ENCODE measurements at places on chromosomes 1 and 21.

- no peak for DNase-seq
These were observed 55.3 kb upstream of the HSPA13 start for GRCh38 chr21:14438211-14438610.

DNA sequence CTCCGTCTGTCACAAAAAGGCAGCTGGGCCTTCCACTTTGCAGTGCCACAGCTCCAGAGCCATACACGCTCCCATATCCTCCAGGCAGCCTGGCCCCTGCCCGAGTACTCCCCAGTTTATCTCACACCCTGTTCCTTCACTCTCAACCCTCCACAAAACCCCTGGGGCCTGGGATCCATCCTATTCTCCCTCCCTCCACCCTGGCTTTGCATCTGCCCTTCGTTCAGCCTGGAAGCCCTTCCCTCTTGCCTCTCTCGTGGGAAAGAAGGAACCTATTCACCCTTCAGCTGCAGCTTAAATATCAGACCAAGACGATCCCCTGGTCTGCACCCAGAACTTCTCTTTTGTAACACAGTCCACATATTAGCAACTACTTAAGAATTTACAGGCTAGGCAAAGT is 56.7 kb downstream of the CAMK2N1 start:
- DNase-seq, result no peak

GRCh38 chr1:6105218-6105679 is 59.6 kb downstream of the KCNAB2 start:
- no peak for DNase-seq

GRCh38 chr21:14284481-14284880 is 68.5 kb downstream of the RBM11 start:
- no peak for DNase-seq

DNA sequence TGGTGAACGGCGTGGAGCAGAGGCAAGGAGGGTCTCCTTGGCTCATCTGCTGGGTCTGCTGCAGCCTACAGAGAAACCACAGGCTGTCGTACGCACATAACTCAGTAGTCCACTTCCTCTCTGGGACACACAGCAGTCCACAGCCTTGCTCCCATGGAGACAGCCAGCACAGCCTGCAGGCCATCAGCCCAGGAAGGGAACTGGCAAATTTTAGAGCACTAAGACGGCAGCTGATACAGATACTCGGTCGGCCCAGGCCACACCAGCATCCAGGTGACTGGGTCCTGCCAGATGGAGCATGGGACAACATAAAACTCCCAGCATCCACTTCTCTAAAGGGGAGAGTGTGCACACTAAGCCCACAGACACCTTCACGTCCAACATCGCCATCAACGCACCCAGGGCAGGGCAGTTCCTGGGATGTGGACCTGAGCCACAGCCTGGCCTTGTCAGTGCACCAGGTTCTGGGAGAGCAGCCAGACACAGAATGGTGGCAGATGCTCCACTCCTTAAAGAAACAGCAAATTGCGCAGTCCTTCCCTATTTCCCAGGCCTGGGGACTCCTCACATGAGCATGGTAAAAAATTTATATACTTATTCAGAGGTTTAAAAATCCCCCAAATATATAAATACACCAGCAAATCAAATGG is 247.1 kb upstream of the RAB4A start:
- DNase-seq, result no peak

DNA sequence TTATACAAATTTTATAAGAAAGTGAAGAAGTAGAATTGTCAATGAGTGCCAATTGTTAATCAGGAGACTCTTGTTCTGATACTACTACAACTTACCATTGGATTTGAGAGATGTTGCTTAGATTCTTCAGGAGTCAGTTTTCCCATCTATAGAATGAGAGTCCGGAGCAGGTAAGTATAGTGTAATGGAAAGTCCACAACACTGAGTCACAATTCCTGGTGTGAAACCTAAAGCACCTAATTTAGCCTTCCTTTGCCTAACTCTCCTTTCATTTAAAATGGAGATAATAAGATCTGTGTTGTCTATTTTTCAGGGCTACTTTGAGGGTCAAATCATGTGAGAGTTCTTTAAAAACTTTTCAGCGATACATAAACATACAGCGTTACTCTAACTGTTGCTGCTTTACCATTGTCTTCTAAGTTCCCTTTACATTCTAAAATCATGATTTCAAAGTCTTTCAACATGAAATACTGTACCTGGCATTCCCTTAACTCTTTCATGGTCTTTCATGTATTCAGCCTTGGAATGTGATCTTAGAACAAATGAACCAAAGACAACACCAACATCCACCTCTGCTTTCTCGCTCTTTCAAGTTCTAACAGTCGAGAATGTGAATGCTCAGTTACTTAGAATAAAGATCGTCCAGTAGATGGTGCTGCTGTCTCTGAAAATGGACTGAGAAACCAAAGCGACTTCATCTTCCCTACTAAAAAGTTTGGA is 90.9 kb downstream of the SLC30A10 start:
- peak; percentile 80 for DNase-seq

GRCh38 chr1:14667651-14667984 is 69.1 kb downstream of the KAZN start:
- DNase-seq, result no peak

DNA sequence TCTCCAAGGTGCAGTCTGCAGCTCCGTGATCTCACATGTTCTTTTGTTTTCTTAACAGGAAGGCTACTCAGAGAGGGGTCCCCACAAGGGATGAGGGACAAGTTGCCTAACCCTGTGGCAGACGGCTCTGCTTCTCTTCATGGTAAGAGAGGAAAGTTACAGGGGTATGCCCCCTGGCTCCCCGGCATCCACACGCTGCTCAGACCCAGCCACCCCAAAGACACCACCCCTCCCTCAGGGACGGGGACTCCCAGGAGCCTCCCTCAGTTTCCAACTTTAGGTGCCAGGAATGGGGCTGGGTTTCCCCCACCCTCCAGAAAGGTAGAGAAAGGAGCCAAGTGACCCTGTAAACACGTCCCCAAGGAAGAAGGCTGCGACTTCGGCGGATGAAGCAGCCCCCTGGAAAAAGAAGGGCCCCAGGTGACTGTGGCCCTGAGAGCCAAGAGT is 19.7 kb downstream of the OPTC start:
- DNase-seq, result no peak

DNA sequence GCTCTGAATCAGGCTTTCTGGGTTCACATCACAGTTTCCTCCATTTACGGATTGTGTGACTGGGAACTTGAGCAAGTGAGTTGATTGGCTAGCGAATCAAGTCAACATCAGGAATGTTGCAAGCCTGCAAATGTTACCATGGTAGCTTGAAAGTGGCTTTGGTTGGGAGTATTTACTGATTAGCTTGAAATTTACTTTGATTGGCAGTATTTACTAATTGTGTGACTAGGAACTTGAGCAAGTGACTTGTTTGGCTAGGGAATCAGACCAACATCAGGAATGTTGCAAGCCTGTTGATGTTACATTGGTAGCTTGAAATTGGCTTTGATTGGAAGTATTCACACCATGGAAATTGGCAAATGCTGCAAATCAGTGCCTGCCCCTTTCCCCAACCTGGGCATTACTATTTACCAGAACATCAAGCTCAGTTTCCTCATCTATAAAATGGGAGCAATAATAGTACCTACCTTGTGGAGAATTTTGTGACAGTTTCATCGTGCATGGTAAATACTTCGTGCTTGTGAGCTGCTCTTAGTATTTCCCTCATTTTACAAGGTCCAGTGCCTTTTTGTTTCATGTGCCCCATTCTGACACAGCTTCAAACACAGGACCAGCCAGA is 23.1 kb upstream of the B3GALNT2 start:
- peak; percentile 69 for DNase-seq

DNA sequence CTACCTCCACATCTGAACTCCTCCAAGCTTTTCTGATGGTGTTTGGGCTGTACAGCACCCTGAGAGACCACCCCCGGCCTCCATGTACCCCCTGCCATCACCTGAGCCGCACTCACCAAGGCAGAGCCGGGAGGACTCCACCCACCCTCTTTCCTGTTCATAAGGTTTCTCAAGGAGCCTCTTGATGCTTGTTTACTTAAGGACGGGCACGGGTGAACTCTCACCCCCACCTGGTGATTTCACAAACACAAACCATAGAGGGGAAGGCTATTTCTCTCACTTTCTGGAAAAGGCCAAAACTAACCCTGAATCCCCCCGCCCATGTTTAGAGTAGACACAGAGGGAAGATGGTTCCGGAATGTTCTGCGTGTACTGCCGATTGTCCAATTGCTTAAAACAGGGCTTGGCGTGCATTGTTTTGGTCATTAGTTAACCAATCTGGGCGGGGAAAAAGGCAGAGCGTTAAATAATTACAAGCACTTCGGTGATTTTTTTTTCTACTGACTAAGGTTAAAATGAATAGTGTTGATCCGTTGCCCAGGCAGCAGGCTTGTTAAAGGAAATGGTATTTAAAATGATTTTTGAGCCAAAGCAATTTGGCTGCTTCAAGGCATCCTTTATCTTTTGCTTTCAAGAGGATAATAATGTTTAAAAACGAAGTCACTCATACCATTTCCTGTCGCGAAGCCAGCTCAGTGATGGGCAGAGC is 279.8 kb upstream of the VAMP3 start:
- DNase-seq, result no peak

DNA sequence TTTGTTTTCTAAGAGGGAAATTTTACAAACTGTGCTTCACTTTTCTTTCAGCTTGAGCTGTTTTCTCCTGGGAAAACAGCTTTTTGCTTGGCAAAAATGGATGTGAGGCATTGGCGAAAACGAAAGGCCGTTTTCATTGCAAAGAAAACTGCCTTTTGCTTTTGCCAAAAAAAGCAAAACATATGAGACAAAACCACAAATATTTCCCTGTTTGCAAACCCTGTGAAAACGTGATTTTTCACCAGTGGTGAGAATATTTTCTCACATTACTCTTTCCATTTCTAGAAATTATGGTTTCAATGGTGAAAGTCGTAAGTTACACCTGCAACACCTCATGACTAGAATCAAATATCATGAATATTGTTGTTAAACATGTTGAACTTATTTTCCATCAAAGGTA is 74.0 kb upstream of the ZBTB18 start:
- no peak for DNase-seq
